Upper lobe of left lung (tissue), 6 donors: ENCODE measurements at places on chromosomes 5 and 9. TPM values are rescaled to one million over a fixed set of nuclear protein-coding genes. Genes with fewer than 3 reads are reported as not detected.

EGFL7 gene
- total RNA-seq: 161 TPM

IL4 gene
- total RNA-seq: not detected

C5orf58 gene
- total RNA-seq: not detected

FAM221B gene
- total RNA-seq: 0.10 TPM

UHRF2 gene
- total RNA-seq: 110 TPM

FOXI1 gene
- not detected for total RNA-seq
